ENCODE measurements at places on chromosomes 7 and 10.

- DNase-seq: no peak
These were observed 14.4 kb downstream of the WEE2 start for GRCh38 chr7:141722529-141722928.

GRCh38 chr7:2821842-2822507 is 22.1 kb downstream of the GNA12 start:
- no peak for DNase-seq

GRCh38 chr10:120403109-120403508 is 53.9 kb upstream of the PLPP4 start:
- DNase-seq: no peak

DNA sequence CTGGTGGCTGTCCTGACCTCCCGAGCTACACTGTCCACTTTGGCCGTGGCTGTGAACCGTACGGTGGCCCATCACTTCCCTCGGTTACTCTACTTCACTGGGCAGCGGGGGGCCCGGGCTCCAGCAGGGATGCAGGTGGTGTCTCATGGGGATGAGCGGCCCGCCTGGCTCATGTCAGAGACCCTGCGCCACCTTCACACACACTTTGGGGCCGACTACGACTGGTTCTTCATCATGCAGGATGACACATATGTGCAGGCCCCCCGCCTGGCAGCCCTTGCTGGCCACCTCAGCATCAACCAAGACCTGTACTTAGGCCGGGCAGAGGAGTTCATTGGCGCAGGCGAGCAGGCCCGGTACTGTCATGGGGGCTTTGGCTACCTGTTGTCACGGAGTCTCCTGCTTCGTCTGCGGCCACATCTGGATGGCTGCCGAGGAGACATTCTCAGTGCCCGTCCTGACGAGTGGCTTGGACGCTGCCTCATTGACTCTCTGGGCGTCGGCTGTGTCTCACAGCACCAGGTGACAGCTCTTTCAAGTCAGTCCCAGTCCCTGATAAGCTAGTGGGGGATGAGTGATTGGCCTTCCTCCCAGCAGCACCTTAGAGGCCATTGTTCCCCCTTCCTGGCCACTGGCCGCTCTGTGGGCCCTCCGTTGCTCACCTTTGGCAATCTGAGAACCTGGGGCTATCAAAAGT is 3.0 kb downstream of the CHPF2 start:
- no peak for DNase-seq

DNA sequence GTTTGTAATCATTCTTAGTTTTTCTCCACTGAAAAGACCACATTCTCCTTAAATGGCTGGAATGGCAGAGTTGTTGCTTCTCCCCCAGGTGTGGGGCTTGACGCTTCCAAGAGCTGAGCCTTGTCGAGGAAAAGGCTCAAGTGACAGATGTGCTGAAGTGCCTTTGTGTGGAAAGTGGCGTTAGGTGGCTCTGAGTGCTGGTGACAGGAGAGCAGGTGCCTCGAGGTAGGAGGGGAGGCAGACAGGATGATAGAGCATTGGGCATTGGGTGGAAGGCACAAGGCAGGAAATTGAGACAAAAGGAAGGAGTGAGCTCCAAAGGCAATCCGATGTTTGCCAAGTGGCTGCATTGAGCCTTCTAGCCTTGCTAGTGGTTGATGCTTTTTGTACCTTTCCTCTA is 6.7 kb downstream of the KIAA1217 start:
- DNase-seq: no peak

GRCh38 chr7:44376429-44377133 is 51.2 kb upstream of the CAMK2B start:
- DNase-seq: no peak

All from retinal pigment epithelial cell (primary cell).